ENCODE measurements at places on chromosomes 12 and 14.

DNA sequence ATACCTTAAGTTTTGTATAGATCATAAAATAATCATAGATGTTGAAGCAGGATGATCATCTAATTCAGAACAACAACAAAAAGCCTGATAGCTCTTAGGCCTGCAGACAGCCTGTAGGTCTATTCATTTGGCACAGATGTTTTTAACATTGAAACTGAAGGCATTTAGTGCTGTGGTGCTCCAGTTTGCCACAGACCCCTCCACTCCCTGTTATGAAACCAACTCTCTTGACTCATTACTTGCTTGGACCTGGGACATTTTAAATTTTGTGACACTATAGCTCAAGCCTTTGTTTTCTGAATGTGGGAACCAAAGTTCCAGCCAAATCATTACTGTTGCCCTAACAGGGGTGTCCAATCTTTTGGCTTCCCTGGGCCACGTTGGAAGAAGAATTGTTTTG is 9.1 kb downstream of the PRKCH start:
- no peak for DNase-seq

DNA sequence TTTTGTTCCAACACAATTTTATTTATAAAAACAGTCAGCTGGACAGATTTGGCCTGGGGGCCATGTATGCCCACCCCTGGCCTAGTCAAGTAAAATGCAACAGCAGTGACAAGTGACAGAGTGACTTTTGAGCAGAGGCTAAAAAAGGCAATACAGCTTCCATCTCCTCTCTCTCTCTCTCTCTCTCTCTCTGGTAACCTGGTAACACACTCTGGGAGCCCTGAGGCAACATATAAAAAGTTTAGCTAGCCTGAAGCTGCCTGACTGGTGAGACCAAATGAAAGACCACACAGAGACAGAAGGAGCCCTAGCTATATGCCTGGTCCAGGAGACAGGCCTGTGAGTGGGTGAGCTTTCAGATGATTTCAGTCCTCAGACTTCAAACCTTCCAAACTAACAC is 105.4 kb downstream of the DENND5B start:
- DNase-seq: no peak

DNA sequence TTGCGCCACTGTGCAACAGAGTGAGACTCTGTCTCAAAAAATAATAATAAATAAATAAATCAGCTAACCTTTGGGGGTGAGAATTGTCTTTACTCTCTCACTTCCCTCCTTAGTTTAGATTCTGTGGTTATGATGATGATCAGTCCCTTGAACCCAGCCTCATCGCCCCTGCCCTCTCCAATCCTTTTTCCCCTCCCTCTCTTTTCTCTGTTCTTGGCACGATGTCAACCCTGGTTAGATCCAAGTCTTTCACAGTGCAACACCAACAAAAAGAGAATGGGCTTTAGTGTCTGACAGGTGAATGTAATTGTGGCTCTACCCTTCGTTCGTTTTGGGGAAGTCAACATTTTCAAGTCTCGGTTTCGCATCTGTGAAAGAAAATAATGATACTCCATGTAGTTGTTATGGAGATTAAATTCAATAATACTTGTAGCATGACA is 59.0 kb downstream of the NTN4 start:
- no peak for DNase-seq

- no peak for DNase-seq
Observed at GRCh38 chr14:102210421-102211042, 70.8 kb downstream of the WDR20 start.

DNA sequence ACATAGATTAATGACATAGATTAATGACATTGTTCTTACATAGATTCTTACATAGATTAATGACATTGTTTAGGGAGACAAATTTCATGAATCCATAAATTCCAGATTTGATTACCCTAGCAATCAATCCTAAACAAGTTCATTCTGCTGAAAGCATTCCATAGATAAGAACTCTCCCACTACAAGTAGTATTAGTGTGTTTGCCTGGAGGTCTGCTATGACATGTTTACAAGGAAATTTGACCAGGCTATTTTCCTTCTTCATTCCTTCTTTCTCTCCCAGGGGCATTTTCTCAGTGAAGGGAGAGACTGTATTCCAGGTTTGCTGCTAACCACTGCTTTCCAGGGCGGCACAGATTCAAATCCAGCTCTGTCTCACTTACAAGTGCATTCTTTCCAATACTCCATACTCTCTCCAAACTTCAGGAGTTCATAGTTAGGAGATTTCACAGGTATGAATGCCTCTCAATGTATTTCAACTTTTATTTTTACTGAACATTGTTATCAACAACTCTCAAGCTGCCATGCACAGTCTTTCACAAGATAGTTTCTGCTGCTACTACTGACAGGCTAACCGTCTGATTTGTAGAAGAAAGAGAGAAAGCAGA is 134.5 kb downstream of the SLC38A1 start:
- no peak for DNase-seq

GRCh38 chr14:22791301-22791700 is 23.9 kb downstream of the SLC7A7 start:
- DNase-seq: no peak

GRCh38 chr14:104845033-104845666 is 19.9 kb upstream of the CEP170B start:
- no peak for DNase-seq

DNA sequence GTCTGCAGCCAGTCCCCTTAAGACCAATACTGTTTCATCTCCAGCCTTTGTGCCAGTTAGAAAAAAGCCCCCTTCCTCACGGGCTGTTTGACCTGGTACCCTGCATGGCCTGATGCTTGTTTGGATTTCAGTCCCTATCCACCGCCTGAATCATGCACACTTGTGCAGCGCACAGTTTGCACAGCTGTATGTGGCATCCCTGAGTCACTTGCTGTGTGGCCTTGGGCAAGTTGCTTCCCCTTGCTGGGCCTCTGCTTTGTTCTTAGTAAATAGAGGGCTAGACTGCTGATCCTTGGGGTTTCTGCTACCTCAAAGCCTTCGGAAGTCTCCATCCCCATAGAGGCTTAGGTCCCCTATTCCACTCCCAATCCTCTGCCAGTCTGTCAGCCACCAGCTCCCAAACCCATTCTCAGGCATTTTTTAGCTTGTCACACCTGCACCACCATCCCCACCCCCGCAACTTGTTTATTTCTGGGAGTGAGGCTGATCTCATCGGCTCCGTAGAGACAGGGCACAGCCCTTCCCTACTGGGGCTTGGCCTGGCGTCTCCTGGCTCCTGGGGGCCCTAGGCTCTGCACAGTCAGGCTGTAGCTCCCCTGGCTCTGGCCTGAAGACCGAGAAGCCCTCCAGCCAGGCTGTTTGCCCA is 8.8 kb downstream of the KRT80 start:
- no peak for DNase-seq
